Transverse colon (tissue), 4 donors: ENCODE measurements at places on chromosomes 11 and 22. TPM values are rescaled to one million over a fixed set of nuclear protein-coding genes. Genes with fewer than 3 reads are reported as not detected.

- peak; percentile 46 for DNase-seq
Measured at GRCh38 chr11:111540114-111540936, at the start of gene LAYN. LAYN (plus strand) TSS chr11:111540720; CDS start chr11:111540844, 124 bp downstream.

GRCh38 chr11:123187665-123188507 lies 7.2 kb downstream of the CLMP start:
- no peak for DNase-seq

DNA sequence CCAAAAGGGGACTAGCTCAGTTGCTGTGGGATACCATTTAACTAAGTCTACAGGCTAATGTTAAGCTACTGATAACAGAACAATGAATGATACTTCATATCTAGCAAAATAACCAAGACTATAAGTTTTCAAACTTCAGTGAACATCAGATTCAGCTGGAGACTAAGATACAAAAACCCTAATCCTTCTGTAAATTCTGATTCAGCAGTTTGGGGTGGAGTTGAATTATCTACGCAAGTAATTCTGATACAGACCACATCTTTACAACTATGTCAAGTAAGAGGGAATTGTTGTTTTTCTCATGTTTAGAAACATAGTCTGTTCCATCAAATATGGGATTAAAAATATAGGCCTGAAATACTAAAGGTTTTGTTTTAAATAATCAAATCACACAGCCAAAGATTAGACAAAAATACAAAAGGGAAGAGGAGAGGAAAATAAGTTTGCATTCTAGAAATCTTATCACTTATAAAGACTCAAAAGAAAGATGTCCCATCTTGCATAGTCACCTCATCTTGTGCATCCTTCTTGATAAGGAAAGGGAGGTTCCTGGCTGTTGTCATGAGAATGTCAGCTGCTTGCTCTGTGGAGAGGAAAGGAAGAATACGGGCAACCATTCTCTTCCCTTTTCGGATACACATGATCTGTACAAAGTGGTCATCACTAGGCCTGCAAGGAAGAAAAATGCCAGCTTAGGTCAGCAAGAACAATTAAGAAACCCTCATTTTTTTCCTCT lies 21.4 kb downstream of the PATL1 start:
- DNase-seq: no peak

- no peak for DNase-seq
Measured at GRCh38 chr11:122791836-122792235, 46.5 kb upstream of the CRTAM start.

Gene MAP6
- 1.9 TPM for total RNA-seq

DNA sequence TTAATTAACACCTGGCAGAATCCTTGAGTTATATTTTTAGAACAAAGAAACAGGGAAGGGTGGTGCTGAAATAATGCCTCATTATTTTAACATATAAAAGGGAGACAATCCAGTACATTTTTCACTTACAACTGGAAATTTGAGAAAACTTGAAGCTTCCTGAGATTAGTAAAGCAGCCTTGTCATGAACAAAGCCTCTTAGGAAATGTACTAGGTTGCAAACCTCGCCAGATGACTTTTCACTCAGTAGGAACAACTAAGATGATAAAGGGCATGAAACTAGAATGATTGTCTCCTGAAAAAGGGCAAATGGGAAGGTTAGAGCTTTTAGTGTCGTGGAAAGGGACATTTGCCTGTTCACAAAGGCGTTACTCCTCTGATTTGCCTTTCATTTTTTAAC lies 289.6 kb downstream of the ETS1 start:
- DNase-seq: no peak

DNA sequence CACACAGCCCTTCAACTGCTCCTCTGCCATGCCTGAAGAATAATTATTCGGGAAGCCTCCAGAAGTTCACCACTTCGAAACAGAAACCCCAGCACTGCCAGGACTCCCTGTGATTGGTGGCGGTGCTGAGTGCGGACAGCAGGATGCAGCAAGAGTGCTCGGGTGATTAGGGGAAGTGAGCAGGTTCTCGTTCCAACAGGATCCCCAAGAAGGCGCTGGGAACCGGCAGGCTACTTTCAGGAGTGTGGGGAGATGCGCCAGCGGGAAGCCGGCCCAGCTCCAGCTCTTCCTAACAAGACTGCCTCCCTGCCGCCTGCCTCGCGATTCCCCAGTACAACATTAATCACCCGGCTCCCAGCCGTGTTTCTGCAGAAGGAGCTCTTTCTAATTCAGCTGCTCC lies 630.2 kb downstream of the BRD1 start:
- no peak for DNase-seq
